ENCODE measurements at places on chromosomes 6 and 20. TPM values are rescaled to one million over a fixed set of nuclear protein-coding genes. Genes with fewer than 3 reads are reported as not detected.
A peak's percentile ranks its signal among the peaks of the same experiment; 100 is the strongest.

GRCh38 chr20:13322198-13322597 is 101.1 kb downstream of the ISM1 start:
- DNase-seq = no peak

- peak; percentile 86 for DNase-seq
Measured at GRCh38 chr6:137811121-137811915, 55.7 kb upstream of the TNFAIP3 start.

The FILIP1 gene
- 2.2 TPM for total RNA-seq

GRCh38 chr6:81747327-81747726 is 5.2 kb downstream of the TENT5A start:
- no peak for DNase-seq

GRCh38 chr6:114194362-114195026 is 148.3 kb downstream of the HS3ST5 start:
- no peak for DNase-seq

GRCh38 chr6:63269470-63269869 is 50.3 kb downstream of the LGSN start:
- DNase-seq = no peak

The TNFRSF21 gene
- 11.6 TPM for total RNA-seq

DNA sequence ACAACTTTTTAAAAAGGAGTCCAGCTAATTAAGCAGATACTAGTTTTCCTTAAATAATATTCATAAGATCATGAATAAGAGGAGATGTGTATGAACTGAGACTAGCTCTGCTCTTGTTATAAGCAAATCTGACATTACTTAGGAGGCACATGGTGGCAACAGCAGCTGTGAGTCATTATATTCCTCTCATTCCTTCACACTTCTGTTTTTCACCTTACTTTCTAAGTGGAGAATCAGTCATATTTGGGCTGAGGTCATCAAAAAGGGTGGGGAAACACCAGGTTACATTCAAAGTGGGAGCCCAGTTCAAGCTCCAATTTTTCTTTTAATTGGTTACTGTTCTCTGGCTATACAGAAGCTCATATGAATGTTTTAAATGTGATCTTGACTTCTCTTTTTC is 6.0 kb upstream of the RIPPLY2 start:
- DNase-seq = no peak

- no peak for DNase-seq
Measured at GRCh38 chr6:136890194-136890839, 31.8 kb upstream of the SLC35D3 start.

GRCh38 chr6:28003661-28004060 is 46.6 kb downstream of the OR2B6 start:
- no peak for DNase-seq

GRCh38 chr6:25027221-25027916 is 91.6 kb upstream of the RIPOR2 start:
- DNase-seq = no peak

DNA sequence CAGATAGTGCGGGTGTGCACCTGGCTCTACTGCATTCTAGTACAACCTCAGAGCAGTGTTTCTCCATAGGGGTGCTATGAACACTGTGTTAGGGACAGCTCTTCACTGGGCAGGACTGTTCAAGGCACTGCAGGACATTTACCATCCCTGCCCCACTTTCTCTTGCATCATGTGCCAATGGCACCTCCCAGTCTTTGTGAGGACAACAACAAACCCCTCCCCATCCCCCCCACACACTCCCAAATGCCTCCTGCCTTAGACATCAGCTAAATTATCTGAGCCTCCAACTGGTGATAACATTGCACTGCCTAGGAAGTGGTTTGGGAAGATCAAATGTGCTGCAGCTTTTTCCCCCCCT is 98.9 kb downstream of the FYN start:
- DNase-seq = no peak

The ZNF334 gene
- total RNA-seq = 22.2 TPM

The MPIG6B gene
- total RNA-seq = not detected

- DNase-seq = no peak
Measured at GRCh38 chr6:17869753-17870050, 117.7 kb downstream of the KIF13A start.

The ZBTB24 gene
- 14.4 TPM for total RNA-seq

DNA sequence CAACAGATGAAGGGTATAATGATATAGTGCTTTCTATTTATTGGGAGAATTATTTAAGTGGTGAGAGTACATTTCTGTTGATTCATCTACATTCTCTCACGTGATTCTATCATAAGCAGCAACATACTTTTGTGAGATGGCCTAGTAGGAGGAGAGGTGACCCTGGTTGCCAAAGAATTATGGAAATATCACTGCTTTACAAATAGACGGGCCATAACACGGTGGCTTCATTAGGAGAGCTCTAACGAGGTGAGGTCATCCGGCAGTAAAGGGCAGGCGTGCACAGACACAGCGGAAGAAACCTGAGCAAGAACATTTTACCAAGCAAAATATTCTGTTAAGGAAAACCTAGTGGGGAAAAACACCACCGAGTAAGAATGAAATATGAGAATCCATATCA is 337.4 kb upstream of the QKI start:
- no peak for DNase-seq

The NT5E gene
- 8.5 TPM for total RNA-seq

The PRPH2 gene
- total RNA-seq = 1.5 TPM

The ABHD12 gene
- total RNA-seq = 17.6 TPM

- no peak for DNase-seq
Measured at GRCh38 chr6:89413006-89413400, 930 bp upstream of the RRAGD start.

The KCNG1 gene
- 4.7 TPM for total RNA-seq

DNA sequence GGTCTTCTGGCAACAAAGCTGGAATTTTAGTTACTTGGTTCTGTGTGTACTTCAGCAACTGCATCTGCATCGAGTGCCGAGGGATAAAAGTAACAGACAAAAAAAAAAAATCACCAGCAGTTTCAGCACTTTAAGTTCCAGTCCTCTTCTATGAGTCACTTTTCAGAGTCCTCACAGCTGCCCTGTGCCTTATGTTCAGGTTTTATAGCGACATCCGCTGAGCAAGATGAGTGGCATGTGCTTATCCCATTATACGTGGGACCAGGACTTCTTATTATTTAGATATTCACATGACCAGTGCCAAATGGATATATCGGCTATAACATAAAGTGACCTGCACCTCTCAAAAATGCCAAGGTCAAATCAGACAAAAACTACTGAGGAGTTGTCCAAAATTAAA is 242.9 kb downstream of the FOXA2 start:
- DNase-seq = no peak

The ANKRD6 gene
- total RNA-seq = 7.3 TPM

- no peak for DNase-seq
Measured at GRCh38 chr6:109998159-109998785, 20.2 kb downstream of the GPR6 start.

GRCh38 chr20:44234566-44235317 is 12.4 kb upstream of the GDAP1L1 start:
- DNase-seq = no peak

The CDSN gene
- total RNA-seq = not detected

DNA sequence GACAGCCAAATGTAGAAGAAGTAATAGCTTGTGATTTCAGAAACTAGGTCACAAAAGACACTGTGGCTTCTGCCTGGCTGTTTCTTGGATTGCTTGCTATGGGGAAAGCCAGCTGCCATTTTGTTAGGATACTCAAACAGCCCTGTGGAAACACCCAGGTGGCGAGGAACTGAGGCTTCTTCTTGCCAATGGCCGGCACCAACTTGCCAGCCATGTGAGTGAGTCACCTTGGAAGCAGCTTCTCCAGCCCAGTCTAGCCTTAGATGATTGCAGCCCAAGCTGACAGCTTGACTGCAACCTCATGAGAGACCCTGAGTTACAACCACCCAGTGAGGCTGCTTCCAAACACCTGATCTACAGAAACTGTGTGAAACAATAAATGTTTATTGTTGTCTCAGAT is 11.9 kb upstream of the KIAA1755 start:
- no peak for DNase-seq

- peak; percentile 89 for DNase-seq
Measured at GRCh38 chr6:158047127-158047518, 65.5 kb downstream of the SYNJ2 start.

GRCh38 chr6:106847116-106847515 is 127.4 kb downstream of the CD24 start:
- DNase-seq = no peak

DNA sequence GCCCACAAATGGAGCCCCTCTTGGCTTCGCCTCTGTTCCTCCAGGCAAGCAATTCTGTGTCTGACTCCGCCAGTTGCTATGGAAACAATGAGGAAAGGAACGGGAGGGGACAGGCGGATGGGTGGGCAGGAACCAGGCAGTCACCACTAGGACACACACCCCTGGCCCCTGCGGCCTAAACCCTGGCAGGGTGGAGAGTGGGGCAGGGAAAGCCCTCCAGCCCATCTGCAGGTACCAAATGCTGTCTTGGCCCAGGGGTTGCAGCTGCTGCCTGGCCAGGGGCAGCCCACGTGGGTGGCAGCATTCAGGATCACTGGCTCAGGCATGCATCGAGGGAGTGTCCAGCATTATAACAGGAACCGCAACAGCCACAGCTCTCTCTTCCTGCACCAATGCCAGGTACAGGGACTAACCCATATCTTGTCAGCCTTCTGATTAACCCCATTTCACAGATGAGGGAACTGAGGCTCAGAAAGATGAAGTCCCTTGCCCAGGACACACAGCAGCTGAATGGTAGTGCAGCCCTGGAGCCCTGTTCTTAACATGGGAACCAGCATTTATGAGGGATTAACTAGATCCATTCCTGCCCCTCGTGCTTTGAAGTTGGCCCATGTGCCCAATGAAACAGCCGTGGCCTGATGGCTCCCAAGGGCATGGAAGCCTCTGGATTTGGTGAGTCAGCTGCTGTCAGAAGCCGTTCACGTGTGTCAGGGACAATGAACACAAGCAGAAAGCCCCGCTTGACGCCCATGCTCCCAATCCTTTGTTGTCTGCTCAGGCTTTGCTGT is 66.3 kb downstream of the NOL4L start:
- no peak for DNase-seq

DNA sequence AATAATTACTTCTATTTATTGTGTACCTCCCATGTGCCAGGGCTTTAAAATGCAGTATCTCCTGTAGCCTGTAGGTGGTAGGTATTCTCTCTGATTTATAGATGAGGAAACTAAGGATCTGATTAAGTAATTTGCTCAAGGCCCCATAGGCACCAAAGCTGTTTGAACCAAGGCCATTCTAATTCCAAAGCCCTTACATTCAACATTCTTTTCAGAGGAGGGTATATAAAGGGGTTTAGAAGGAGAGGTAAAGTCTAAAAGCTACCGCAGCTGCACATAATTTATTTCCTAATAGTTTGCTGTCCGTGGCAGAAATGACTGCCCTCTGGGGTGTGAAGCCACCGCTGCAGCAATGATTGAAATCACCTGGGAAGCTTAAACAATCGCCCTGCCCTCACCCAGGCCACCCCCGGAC is 95.0 kb upstream of the FAM8A1 start:
- DNase-seq = no peak

DNA sequence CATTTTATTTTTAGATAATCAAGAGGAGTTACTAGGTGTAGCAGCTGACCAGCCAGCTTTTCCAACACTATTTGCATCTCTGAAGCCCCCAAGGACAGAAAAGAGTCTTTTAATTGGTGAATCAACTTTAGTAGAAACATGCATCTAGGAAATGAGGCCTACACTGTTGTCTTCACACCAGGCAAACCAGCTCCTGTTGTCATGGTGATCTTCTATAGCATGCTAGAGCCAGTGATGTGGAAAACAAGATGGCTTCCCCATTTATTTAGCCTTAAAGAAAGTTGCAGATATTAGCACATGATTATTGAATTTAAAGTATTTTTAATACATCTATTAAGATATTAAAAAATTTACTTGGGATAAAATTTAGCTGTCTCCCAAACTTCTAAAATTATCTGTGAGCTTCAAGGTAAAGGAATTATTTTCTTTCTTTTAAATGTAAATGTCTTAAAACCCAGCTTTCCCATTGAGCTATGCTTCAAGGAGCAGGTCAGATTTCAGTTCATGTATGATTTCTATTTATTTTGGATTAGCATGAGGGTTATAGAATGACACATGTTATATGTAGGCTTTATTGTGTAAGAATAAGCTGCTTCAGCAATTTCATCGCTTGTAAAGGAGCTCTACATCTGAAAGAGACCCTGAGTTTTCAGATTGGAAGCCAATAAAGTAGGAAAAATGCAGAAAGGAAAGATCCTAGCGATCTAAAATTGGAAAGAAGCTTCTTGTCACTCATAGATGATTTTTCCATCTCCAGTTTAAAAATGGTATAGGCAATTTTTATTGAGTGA is 564.9 kb upstream of the CITED2 start:
- no peak for DNase-seq

The EYA2 gene
- 0.61 TPM for total RNA-seq

- DNase-seq = peak; percentile 88
Measured at GRCh38 chr6:26196846-26197635, 109.8 kb downstream of the HFE start.

DNA sequence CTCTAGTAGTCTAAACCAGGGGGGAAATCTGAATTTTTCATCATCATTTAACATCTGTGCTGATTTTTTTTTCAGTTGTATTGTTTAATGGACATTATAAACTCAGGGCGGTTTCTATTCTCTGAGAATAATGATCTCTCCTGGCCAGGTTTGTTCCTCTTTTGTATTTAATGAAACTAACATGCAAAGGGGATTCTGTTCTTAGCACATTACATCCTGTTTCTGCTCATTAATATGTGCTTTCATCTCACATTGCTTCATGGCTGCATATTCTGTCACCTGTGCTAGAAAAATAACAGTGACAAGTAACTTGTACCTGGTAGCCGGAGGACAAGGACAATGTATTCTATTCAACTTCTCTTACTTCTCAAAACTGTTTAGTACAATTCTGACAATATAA is 806 bp downstream of the HLA-DOB start:
- no peak for DNase-seq

The SOX4 gene
- 5.7 TPM for total RNA-seq

The CST7 gene
- total RNA-seq = 0.95 TPM

The RHAG gene
- total RNA-seq = not detected

The BTNL2 gene
- not detected for total RNA-seq

The PSORS1C2 gene
- total RNA-seq = not detected

GRCh38 chr6:170290296-170291128 is at the start of gene DLL1:
Gene DLL1 (minus strand): TSS chr6:170291078. CDS start chr6:170290139, 939 bp downstream.
- peak; percentile 62 for DNase-seq

The CCN6 gene
- total RNA-seq = not detected

- DNase-seq = no peak
Measured at GRCh38 chr20:41619360-41620100, 1.4 kb upstream of the CHD6 start.

- no peak for DNase-seq
Measured at GRCh38 chr6:73329201-73329600, 24.9 kb downstream of the DPPA5 start.

DNA sequence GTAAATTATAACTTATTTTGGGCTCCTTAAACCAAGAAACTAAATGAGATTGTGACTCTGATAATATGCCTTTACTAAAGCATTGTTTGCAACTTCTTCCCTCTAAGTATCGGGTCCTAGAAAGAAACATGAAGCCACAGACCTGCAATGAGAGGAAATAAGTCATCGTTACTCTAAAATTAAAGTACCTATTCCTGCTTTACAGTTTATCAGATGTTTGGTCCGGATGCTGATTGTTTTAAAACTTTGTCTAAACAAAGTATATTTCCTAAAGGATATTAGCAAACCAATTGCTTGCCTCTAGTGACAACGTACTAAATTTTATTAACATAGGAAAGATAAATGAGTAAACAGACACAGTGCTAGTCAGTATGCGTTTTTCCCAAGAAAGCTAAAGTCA is 216.8 kb downstream of the GJA1 start:
- DNase-seq = no peak

The SYNDIG1 gene
- 0.54 TPM for total RNA-seq

- DNase-seq = no peak
Measured at GRCh38 chr20:54068495-54068894, 1.9 kb downstream of the BCAS1 start.
